ENCODE measurements at places on chromosomes 1 and 21. TPM values are rescaled to one million over a fixed set of nuclear protein-coding genes. Genes with fewer than 3 reads are reported as not detected.

- DNase-seq = peak; percentile 44
Measured at GRCh38 chr1:159826441-159827101, at the start of gene SLAMF8. TSS of gene SLAMF8 (plus strand) at chr1:159826873. CDS start at chr1:159826899, 26 bp downstream.

- no peak for DNase-seq
Measured at GRCh38 chr1:4128616-4129015, 228.5 kb upstream of the C1orf174 start.

The B3GALT2 gene
- polyA plus RNA-seq = 0.73 TPM

The REN gene
- polyA plus RNA-seq = 3.5 TPM

- DNase-seq = no peak
Measured at GRCh38 chr1:115874497-115874896, 33.6 kb upstream of the NHLH2 start.

GRCh38 chr1:5514527-5515183 lies 477.6 kb downstream of the NPHP4 start:
- DNase-seq = peak; percentile 75

DNA sequence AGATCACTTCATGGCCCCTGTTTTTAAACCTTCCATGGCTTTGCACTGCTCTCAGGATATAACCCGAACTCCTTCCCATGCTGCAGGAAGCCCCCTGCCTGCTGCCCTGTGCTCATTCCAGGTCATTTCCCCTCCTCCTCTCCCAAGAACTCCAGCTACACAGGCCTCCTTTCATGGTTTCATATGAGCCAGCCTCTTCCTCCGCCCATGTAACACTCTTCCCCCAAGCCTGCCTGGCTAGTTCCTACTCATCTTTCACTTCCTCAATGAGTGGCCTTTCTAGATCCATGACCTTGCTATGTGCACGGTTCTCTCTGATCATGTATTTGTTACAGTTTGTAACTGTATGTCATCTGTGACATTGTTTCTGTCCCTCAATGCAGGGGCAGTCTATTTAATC lies 3.1 kb upstream of the NCF2 start:
- DNase-seq = no peak

The MX2 gene
- 0.46 TPM for polyA plus RNA-seq

The RGSL1 gene
- polyA plus RNA-seq = not detected

DNA sequence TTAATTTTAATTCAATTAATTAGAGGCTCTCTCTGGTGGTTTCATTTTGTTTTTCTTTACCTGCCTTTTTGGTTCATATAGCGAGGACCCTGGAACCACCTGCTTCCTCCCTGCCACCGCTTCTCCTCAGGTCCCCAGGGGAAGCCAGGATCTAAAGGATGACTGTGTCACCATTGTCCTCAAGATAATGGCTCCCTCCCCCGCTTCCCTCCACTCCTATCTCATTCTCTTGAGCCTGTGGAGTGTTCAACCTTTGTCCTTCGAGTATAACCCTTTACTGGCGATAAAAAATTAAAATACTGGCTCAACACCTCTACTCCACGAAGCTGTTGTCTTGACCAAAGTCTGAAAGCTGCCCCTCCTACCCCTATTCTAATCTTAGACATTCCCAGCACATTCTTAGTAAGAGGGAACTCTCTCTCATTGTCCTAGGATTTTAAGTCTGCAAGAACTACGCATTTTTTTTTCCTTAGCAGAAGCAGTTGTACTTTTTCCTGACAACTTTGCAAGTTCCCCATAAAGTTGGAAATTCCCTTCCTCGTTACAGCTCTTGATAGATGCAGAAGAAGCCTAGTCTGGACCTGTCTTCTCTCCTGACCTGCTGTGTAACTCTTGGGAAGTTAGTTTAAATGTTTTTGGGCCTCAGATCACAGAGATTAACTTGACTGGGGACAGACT lies 12.6 kb upstream of the MAPKAPK2 start:
- no peak for DNase-seq

The EPS15 gene
- 34.1 TPM for polyA plus RNA-seq

DNA sequence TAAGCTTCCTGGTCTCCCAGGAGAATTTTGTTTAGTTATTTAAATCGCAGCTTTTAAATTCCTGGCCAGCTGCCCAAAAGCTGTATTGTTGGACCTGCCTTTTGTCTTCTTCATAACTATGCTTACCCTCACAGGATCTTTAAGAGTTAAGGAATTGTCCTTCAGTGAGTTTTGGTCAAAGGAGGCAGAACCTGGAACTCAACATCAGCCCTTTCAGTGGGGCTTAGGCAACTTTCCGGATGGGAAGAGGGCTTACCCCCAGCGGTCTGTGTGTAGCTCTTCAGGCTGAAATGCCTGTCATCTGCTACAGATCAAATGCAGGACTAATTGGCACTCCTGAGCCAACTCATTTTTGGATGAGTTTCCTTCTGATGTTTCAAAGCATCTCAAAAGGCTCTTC lies 402.6 kb downstream of the SIPA1L2 start:
- DNase-seq = peak; percentile 16

The PADI4 gene
- polyA plus RNA-seq = not detected

- DNase-seq = peak; percentile 12
Measured at GRCh38 chr1:89608319-89608983, 24.5 kb upstream of the LRRC8C start.

The LCE1B gene
- not detected for polyA plus RNA-seq

- no peak for DNase-seq
Measured at GRCh38 chr1:245656189-245656717, 501.5 kb downstream of the KIF26B start.

- no peak for DNase-seq
Measured at GRCh38 chr1:162218975-162219374, 149.5 kb downstream of the NOS1AP start.

DNA sequence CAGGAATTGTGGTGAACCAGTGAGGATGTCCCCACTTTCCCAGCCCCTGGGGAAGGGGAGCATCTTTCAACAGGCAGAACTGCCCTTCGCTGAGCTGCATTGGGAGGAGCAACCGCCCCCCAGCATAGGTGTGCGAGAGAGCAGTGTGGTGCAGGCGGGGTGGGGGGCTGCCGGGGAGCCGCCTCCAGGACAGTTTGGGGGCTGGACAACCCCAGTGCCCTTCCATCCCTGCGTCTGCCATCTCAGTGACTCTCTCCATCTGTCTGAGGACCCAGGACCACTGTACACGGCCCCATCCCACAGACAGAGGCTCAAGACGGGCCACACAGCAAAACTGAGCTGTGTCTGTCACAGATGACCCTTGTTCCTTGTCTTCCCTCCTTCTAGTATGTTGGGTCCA lies 14.2 kb downstream of the PODN start:
- DNase-seq = no peak

DNA sequence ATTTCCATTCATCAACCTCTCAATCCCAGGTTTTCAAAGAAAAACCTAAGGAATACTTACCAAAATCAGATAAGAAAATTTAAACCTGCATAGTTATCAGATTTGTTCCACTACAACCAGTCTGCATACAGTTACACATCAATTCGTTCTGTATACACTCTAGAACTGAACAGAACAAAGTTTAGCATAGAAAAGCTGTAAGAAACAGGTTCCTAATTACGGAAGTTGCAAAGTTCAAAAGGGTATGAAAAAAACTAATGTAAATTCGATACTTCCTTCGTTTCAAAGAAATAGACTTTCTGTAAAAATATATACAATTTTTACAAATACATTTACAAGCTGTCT lies 3.1 kb downstream of the MCL1 start:
- no peak for DNase-seq

The PDC gene
- polyA plus RNA-seq = not detected

DNA sequence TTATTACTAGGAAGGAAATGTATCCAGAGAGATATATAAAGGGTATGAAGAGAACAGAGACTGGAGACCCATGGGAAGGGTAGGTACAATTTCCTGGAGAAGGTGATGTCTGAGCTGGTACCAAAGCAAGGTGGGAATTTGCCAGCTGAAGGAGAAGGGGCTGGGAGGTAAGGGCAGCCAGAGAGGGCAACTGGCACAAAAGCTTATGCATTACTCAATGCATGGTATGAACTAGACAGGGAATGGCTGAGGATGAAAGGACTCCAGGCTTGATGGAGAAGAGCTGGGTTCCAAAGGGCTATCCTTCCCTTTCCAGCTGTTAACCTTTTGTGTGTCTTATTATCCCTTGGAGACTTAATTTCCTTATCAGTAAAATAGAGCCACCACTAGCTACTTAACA lies 113.6 kb upstream of the GADD45A start:
- DNase-seq = no peak

DNA sequence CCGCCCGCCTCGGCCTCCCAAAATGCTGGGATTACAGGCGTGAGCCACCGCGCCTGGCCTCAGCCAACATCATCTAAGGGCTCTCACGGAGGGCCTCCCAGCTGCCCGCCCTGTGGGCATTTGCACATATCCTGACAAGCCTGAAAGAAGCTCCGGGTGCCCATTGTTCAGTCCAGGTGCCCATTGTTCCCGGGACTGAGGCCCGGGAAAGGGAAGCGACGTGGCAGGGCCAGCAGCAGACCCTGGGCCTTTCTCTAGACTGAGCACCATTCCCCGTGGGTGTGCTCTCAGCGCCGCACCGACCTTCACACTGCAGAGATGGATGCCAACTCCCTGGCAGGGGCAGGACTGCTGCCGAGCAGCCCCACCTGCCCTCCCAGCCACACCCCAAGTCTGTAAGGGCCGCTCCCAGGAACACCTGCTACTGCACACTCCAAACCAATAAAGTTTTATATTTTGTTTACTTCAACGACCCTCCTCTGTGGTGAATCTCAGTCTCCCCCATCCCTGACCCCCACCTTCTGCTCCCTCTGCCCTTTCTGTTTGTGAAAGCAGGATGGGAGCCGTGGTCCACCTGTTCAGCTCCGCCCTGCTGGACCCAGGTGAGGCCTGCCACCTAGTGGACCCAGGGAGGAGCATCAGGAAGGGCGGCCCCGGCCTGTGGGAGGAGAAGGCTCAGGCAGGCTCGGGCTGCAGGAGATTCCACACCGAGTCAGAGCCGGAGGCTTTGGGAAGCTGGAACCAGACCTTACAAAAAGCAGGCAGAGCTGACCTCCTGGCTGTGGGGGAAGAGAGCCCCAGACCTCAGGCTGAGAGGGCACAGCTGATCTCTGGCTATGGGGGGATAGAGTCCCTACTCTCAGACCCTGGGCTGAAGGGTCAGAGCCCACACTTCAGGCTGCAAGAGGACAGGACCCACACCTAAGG lies 1.1 kb upstream of the TMEM82 start:
- DNase-seq = peak; percentile 88

All from cardiac muscle cell (in vitro differentiated cells and primary cell).